HT1080 (cell line): ENCODE measurements at places on chromosomes 3 and 15. TPM values are rescaled to one million over a fixed set of nuclear protein-coding genes. Genes with fewer than 3 reads are reported as not detected.

HRG gene
- total RNA-seq, result 0.05 TPM in 1 of 2 replicates, not detected in the other

GPR176 gene
- total RNA-seq, result 50.0 and 58.1 TPM in 2 replicates

ZMYND10 gene
- total RNA-seq, result 1.4 and 2.8 TPM in 2 replicates

ACTC1 gene
- total RNA-seq, result not detected in 2 replicates

MYRIP gene
- 0.10 and 0.48 TPM in 2 replicates for total RNA-seq

CTXND1 gene
- total RNA-seq, result 0.07 TPM in 1 of 2 replicates, not detected in the other
